ENCODE measurements at places on chromosomes 7 and 10.
A peak's percentile ranks its signal among the peaks of the same experiment; 100 is the strongest.

GRCh38 chr7:51310131-51310583, 6.5 kb downstream of the COBL start:
- no peak for DNase-seq

- DNase-seq = peak; percentile 9
These were observed 60.4 kb upstream of the NPVF start for GRCh38 chr7:25288556-25289307.

DNA sequence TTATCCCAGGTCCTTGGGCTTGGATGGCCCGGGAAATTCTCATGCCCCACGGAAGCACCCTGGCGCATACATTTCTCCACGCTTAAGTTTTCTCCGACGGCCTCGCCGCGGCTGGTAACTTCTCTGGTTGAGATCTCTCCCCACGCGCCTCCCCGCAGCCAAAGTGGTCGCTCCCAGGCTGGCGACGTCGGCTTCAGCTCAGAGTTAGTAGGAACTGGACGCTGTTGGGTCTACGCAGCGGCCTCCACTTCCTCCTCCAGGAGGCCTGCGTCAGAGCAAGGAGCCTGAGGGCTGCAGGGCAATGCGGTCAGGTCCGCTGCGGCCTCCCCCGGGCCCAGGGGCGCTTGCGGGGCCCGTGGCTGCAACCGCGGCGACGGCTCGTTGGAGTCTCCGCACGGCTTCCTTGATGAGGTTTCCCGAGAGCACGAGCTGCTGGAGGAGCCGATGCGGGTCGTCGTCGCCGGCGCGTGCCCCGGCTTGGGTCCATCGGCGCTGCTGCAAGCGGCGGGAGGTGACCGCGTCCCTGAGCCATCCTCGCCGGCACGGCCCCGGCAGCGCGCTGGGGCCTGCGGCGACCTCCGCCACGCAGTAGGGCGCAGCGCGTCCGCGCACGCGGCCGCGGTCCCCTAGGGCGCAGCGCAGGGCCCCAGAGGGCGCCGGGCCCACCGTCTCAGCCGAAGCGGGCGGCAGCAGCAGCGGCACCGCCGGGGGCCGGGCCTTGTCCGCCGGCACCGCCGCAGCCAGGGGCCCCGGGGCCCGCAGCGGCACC, 744 bp downstream of the FRAT2 start:
- DNase-seq = peak; percentile 76

DNA sequence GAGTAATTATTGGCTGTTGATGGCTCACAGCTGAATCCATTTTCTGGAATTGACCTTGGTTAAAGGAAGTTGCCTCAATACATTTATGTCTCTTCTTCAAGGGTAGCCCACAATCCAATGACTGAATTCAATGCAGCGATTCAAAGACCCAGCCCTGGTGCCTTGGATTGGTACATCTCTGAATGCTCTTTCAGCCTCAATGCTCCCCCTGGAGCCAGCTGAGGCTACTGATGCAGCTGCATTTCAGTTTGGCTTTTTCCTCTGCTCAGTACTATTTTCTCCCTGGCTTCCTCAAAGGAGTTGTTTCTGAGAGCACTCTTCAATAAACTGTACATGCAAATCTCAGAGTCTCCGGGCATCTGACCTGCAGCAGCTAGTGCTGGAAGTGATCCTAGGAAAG, 633 bp upstream of the EBLN1 start:
- DNase-seq = no peak

- DNase-seq = no peak
These were observed 19.8 kb downstream of the MCMBP start for GRCh38 chr10:119852822-119853221.

GRCh38 chr10:132562916-132563456, 25.4 kb downstream of the INPP5A start:
- no peak for DNase-seq

- DNase-seq = peak; percentile 78
These were observed 39.1 kb upstream of the ABLIM1 start for GRCh38 chr10:114697061-114697598.

Data from left lung (tissue), 14 donors.